ENCODE measurements at places on chromosomes 1 and 21.

GRCh38 chr1:103344930-103345329, 180.6 kb upstream of the RNPC3 start:
- no peak for DNase-seq

- DNase-seq: no peak
Observed at GRCh38 chr1:47624531-47624930, 186.7 kb downstream of the FOXD2 start.

- DNase-seq: no peak
Observed at GRCh38 chr1:248872752-248873408, 14.0 kb upstream of the ZNF692 start.

GRCh38 chr1:207056673-207057072, 3.6 kb downstream of the PFKFB2 start:
- DNase-seq: no peak

DNA sequence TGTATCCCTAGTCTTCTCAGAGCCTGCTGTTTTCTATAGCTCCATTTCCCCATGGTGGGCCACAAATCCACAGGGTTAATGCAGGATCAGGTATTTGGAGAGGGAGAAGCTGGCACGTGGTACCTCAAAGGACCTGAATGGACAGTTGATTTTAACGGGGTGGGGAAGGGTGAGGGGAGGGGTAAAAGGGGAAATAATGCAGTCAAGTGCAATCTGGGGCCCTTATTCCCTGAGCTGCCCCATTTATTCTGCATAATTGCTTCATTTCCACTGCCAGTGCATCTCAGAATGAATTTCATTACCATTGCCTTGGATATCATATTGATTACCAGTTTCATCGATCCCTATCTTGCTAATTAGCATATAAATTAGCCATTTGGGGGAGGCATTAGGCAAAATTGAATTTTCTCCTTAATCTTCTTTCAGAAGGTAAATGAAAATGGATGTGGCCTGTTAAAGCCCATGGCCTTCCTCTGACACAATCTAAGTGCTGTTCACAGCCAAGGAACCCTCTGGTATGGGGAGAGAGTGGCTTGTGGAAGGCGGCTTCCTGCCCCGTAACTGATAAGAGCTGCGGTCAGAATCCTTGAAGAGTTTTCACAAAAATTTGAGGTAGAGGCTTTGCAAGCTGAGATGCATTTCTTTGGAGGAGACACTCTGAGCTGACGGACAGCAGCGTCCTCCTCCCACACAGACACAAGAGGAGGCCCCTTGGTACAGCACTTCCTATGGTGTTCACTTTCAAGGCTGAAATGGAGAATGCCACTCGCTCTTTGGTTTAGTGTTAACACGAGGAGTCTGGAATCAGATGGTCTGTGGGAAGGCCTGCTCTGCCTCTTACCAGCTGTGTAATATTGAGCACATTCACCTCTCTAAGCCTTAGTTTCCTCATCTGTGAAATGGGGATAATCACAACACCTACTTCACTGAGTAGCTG, 34.4 kb downstream of the PHC2 start:
- DNase-seq: no peak

DNA sequence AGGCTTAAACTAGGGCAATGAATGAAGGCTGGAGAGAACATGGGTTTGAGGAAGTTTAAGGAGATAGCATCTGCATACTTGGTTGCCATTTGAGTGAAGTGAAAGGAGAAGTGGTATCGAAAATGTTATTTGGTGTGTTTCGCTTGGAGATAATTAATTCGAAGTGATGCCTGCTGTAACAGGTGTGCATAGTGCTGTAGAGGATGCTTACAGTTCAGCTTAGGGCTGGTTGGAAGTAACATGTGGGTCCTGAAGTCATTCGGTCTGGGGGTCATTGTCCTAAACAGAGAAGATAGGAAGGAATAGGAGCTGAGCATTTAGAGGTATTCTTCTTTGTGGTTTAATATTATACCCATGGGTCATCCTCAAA, 301 bp upstream of the NUDT17 start:
- DNase-seq: no peak

- no peak for DNase-seq
Observed at GRCh38 chr21:45590246-45590725, 48.0 kb upstream of the SLC19A1 start.

- DNase-seq: peak; percentile 34
Observed at GRCh38 chr1:45014321-45015028, 2.4 kb downstream of the UROD start.

DNA sequence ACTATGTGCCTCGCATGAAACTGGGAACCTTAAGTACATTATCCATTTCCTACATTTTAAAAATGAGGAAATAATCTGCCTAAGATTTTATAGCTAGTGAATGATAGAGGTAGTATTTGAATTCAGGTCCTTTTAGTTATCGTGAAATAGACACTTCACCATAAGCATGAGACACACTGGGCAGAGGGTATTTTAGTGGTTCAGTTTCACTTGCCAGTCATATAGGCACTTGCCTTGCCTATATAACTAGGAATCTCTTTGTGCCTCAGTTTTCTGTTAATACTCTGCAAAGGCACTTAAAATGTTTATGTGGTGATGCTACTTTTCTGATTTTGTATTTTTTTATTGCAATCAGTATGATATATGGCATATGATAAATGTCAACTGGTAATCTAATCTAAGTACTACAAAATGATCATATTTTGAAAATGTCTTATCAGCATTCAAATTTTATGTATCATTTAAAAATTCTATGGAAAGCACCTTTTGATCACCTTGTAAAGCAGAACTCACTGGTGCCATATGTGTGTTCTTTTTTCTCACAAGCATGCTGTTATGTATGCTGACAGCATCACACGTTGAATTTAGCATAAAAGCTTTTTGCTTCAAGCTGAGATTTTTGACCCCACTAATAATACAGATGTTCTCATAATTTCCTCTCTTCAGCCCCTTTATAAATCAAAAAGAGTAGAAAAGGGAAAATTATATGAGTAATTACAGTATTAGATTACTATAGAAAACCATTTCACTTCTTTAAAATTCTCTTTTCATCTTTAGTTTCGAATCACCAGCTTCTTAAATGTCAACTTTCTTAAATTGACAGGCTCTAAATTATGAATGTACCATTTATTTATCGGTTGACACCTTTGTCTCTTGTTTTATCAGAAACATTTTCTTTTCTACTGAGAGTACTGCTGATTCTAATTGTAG, 52.6 kb downstream of the RPS6KC1 start:
- no peak for DNase-seq

GRCh38 chr1:45635211-45635610, 11.4 kb upstream of the CCDC17 start:
- no peak for DNase-seq

DNA sequence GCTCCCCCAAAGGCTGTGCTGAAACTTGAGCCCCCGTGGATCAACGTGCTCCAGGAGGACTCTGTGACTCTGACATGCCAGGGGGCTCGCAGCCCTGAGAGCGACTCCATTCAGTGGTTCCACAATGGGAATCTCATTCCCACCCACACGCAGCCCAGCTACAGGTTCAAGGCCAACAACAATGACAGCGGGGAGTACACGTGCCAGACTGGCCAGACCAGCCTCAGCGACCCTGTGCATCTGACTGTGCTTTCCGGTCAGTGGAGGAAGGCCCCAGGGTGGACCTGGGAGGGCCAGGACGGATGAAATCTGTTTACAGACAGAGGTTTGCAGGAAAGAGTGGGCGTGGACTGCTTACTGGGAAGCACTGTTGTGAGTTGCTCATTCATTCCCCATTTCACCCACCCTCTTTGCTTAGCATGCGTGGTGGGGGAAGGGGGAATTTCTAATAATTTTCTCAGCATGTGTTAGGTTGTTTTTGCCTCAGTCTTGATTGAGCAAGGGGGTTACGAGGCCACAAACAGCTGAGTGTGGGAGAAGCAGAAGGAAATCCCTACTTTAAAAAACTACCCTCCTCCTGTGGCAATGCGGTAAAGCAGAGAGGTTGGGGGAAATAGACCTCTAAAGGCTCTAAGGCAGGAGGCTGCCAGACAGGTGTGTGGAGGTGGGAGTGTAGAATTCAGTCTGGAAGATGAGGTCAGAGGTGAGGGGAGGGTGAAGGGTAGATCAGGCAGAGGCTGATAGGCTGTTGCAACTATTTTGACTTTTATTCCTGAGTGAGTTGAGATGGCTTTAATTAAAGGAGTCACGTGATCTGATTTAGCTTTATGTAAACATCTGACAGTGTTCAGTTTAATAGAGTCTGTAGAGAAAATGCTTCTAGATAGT, 1.3 kb downstream of the FCGR2A start:
- no peak for DNase-seq

DNA sequence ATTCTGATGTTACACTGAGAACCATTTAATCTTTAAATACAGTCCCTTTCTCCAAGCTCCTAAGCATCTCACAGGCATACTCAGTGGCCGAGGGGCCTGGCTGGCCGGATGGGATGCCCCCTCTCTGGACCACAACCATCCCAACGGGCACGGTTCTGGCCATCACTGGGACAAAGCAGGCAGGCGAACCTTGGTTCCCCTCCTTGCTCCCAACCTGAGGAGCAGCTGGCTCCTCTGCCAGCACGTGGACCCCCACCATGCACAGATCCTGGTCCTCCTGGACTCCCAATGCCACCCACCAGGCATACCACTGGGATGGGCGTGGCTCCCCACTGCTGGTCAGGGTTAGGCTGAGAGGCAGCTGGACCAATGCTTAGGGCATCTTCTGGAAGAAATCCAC, 19.8 kb upstream of the PRDM16 start:
- no peak for DNase-seq

DNA sequence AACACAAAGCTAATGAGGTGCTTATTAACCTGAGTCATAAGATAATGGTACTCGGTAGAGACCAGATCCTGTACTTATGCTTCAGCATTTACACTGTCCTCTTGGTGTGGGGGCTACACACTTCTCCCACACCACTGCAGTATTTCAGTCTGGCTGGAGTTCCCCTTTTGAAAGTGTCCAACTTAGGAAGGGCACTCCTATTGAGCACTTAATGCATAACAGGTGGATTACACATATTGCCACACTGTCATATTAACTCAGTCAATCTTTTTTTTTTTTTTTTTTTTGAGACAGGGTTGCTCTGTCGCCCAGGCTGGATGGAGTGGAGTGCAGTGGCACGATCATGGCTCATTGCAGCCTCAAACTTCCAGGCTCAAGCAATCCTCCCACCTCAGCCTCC, 1.5 kb downstream of the GPATCH4 start:
- no peak for DNase-seq

DNA sequence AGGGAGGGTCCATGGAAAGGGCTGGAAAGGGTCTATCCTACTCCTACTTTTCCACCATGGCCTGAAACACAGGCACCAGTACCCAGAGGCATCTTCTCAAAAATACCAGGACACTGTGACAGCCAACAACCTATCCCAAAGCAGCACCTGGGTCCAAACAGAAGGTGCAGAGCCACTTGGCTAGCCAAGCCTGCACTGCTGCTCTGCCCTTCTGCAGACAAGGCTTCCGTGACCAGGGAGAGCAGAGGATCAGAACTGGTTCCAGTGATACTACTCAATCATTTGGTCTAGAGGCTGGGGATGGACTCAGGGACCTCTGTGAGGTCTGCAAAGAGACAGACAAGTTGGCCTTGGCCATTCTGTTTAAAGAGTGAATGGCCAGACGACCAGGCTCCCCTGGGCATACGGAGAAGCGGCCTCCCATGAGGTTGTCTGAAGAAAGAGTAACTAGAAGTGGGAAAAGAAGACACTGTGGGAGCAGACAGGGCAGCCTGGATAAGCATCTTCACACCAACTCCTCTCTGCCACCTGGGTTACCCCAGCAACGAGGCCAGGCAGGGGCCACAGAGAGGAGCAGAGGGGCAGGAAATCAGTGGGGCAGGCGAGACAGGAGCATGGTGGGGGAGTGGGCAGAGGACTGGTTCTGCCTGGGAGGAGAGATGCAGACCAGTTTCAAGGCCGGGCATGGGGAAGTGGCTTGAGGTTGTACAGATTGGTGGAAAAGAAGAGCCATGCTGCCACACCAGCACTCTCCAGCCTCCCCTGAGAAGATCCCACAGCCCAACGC, 5.7 kb downstream of the KCNN3 start:
- DNase-seq: no peak

DNA sequence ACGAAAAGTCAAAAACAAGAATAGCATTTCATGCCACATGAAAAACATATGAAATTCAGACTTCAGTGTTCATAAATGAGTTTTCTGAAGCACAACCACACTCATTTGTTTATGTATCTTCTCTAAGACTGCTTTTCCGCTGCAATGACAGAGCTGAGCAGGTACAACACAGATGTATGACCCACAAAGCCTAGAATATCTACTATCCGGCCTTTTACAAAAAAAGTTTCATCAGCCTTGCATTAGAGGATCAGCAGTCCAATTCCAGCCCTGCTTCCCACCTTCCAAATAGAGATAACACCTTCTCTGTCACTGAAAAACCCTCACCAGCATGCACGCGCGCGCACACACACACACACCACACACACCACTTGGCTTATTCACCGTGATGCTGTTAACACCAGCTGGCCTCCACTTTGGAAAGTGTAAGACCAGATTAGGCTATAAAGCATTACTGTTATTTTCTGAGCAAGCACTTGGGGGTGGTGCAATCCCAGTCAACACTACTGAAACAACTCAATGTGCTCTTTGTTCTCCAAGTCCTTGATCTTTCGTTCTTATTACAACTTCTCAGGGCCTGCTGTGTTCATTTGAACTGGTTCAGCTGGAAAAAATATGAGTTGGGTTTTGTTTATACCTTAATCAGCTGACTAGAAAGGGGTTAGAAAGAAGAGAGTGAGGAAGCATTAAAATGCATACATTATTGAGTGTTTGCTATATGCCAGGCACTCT, 90.0 kb downstream of the GLUL start:
- DNase-seq: no peak

- DNase-seq: no peak
Observed at GRCh38 chr1:113978863-113979702, at the start of gene OLFML3. OLFML3 (plus strand) TSS chr1:113979474; CDS start chr1:113979517, 43 bp downstream.

DNA sequence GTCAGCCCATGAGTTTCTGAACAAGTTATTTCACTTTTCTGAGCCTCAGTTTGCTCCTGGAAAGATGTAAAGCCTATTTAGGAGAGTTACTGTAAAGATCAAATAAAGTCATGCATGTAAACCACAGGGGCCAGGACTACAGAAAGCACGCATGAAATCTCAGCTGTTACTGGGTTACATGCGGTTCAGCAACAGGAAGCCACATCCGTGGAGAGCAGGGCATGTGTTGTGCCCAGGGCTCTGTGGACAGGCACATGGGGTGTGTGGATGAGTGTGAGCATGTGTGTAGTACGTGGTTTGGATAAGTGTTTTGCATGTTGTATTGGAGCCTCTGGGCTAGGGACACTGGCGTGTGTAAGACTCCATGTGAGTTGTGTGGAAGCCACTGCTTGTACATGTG, 2.2 kb upstream of the EPHA2 start:
- DNase-seq: no peak

DNA sequence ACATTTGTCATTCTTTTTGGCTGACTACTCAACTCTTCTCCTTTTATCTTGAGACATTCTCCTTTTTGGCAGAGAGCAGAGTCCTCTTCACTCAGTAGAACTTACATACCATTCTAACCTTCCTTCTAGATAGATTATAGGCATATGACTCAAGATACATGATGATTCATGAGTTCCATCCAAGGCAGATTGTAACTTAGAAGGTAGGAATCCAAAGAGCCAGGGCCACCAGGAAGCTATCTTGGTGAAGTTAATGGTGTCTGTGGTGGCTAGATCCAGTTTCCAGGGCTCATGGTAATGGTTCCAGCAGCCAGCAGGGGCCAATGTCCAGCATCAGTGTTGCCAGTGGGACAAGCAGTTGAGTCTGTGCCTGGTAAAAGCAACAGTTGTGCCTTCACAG, 76.1 kb upstream of the KIAA0040 start:
- DNase-seq: no peak
